ENCODE measurements at places on chromosomes 3 and 15. TPM values are rescaled to one million over a fixed set of nuclear protein-coding genes. Genes with fewer than 3 reads are reported as not detected.

C2CD4B gene
- not detected for total RNA-seq

GRCh38 chr15:60539016-60539415, 60.1 kb upstream of the ICE2 start:
- DNase-seq: no peak

DNA sequence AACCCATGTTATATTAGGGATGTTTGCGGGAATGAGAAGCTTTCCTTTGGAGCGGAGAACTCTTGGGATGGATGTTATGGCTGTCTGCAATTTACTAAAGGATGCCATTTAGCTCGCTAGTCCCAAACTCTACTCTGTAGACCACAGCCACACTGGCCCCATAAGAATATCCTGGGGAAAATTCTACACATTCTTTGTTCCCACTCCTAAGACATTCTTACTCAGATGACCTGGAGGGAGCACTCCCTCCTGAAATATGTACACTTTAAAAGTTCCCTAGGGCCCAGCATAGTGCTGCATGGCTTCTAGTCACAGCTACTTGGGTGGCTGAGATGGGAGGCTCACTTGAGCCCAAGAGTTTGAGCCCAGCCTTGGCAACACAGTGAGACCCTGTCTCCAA, 288.7 kb upstream of the RORA start:
- no peak for DNase-seq

GLDN gene
- total RNA-seq: 0.32 TPM
